Stimulated activated CD8-positive, alpha-beta memory T cell treated with anti-CD3 and anti-CD28 coated beads, Interleukin-4, amount 100 ng/mL, for 48 hours (primary cell): ENCODE measurements at places on chromosomes 2 and 18.

DNA sequence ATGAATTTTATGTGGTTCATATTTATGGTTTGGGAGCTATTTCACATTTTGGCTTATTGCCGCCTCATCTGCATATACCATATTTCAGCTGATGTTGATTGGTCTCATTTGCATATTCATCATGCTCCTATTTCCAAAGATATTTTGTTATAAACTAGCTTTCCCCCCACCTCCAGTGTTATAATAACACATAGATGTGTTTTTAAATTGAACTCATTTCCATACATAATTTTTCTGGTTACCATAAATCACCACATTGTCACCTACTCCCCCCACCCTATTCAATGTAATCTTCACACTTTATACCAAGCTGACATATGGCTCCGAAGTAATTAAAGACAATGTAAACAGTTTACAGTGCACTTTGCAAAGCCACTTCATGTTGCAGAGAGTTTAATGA lies 101.2 kb downstream of the FSHR start:
- no peak for DNase-seq

DNA sequence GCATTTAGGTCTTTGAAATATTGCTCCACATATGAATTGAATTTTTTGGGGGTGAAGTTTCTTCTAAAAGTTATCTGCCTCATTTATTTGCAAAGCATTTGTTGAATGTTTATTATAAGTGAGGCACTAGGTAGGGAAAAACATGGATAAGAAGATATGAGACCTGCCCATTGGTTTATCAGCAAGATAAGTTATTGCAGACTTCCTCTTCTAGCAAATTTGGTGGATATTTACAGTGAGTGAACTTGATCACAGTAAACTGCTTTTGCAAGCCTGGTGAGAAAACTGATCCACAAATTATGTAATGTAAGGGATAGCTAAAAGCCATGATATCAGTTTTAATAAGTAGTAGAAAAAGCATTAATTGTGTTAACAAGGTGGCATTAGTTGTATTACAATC lies 364.8 kb downstream of the SOCS6 start:
- DNase-seq: no peak

GRCh38 chr2:213806125-213806726 lies 522.0 kb downstream of the SPAG16 start:
- no peak for DNase-seq

DNA sequence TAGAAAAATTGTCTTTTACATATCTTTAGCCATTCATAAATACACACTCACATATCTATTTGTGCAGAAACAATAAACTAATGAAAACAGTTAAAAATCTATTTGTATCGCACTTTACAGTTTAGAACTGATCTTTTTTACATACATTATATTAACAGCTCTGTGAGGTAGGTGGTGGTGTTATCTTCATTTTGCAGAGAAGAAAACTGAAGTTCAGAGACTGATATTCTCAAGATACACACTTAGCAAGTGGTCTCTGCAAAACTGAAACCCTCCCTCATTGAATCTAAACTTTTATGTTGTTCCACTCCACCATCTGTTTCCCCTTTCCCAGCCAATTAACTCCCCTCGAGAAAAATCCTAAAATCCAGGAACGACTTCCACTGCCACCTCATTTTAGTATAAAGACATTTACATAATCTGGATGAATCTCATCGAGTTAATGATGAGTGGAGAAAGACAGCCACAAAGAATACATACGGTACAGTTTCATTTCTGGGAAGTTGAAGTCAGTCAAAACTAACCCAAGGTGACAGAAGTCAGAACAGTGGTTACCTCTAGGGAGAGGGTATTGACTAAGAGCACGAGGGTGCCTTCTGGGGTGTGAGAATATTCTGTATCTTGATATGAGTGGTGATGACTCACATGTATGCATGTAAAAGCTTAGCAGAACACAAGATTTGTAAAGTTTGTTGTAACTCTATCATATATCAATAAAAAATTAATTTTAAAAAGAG lies 524.2 kb upstream of the TCF4 start:
- no peak for DNase-seq

DNA sequence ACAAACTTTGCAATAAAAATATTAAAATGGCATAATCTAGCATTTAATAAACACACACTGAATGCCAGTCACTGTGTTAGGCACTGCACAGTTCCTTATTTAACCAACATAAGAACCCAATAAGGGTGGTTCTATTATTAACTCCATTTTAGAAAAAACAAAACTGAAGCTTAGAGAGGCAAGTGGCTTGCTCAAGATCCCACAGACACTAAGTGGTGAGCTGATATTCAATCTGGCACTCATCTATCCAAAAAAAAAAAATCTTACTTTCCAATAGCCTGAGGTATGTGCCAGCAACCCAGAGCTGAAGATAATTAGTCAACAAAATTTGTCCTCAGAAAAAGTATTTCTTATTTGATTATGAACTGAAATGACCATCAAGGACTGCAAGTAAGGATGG lies 799 bp downstream of the CYTIP start:
- no peak for DNase-seq

- no peak for DNase-seq
These were observed 167.7 kb downstream of the PLCL1 start for GRCh38 chr2:197972061-197972460.

- no peak for DNase-seq
These were observed 18.4 kb downstream of the GRP start for GRCh38 chr18:59238385-59238784.

DNA sequence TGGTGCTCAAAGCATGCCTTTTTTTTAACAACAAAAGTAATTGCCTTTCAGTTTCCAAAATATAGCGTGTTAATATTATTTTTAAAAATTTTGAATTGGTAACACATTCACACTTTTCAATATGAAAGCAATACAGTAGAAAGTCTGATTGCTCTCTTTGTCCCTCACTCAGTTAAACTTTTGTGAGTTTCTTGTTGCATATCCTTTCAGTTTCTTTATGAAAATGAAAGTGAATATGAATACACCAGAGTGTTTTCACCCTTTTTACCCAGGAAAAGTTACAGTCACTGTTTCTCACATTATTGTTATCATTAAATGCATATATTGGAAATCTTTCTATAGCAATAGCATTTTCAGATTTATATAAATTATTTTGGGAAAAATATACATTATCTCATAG lies 377.4 kb upstream of the CRIM1 start:
- no peak for DNase-seq

GRCh38 chr18:44788334-44788733 lies 107.6 kb downstream of the SETBP1 start:
- no peak for DNase-seq

GRCh38 chr2:108444941-108445840 lies 3.8 kb upstream of the GCC2 start:
- DNase-seq: no peak

DNA sequence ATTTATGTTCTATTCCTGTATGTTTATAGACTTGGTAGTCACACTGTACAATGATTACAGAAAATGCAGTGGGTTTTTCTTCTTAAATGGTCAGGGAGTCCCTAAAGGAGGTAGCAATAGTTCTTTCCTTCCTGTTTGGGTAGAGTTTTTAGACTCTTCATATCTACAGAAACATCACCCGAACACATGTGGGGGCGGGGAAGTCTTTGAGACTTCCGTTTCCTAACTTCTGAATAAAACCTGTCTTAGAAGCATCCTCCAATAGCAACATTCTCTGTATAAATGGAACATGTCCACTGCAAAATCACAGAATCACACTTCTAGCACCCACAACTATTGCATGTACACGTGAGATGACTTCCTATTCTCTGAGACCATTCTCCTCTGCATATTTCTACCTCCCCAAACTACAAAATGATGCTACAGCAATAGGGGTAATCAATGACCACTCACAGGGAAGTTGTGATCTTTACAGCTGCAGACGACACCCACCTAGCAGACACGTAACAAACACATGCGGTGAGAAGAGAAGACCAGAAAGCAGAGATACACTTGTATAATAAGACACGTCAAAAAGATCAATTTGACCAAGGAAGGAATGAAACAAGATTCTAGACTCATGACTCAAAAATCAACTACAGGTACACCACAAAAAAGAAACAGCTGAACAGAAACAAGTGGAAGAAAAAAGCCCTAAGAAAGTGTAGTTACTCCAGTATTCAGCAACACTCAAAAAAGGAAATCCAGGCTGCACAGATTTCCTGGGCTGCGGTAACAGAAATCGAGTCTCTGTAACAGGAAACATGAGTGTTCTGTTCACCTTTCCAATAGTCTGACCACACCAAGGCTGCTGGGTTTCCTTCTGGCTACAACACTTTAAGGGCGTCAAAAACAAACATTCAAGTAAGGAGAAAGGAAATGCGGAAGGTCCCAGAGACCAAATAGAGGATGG lies 120.4 kb downstream of the ZNF516 start:
- DNase-seq: peak; percentile 57
